NCI-H1105 (cell line): ENCODE measurements at places on chromosomes 12 and 14.

GRCh38 chr12:27330846-27331245 is 1.8 kb upstream of the BMAL2 start:
- DNase-seq, result no peak

DNA sequence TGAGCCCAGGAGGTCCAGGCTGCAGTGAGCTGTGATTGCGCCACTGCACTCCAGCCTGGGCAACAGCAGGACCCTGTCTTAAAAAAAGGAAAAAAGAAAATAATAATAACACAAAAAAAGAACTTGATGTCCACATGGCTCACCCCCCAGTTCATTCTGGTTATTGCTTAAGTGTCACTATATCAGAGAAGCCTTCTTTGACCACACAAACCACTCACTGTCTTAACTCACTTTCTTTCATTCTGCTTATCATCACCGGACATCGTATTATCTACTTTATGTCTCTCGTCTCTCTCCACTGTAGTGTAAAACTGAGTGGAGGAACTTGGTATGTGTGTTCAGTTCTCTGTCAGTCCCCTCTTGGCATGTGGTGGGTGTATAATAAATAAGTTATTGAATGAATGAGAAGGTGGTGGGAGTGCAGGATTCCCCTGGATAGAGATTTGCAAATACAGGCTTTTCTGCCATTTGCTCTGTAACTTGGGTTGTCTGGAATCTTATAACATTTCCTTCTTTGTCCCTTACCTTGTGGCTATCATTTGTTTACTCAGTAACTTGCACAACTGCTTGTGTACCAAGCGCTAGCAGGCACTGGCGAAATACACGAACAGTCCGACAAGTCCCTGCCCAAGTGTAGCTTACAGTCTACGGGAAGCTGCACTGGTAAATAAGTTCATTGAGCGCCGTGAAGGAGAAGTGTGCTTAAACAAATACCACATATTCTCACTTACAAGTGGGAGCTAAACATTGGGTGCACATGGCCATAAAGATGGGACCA is 86.6 kb upstream of the TRAF3 start:
- DNase-seq, result no peak

- DNase-seq, result no peak
These were observed 95.3 kb downstream of the BCAT1 start for GRCh38 chr12:24853588-24853987.

DNA sequence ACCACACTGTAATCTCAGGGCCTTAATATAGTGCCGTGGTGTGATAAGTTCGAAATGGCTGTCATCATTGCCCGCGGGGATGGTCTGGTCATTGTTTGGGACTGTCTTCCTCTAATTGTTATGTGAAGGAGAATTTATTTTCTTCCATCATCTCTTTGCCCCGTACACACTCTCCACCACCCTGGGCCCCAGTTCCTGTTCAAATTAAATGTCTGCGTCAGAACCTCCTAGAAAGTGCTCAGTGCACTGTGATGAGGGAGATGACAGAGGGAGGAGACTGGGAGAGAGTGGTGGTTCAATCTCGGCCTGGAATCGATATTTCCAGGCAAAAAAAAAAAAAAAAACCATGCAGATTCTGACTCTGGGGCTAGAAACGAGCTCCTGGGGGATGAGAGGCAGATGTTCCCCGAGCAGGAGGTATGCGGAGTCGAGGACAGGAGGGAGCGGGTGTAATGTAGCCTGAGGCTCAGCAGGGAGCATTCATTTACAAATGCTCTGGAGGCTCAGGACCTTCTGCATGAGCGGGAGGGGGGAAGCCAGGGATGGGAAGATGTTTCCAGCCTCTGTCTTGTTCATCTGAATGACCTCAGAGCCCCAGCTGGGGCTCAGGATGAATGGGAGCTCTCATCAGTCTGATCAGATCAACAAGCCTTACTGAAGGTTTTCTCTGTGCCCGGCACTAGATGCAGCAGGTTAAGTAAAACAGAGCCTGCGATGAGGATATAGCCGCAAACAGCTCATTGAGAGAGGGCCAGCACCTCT is 219.5 kb downstream of the TBX5 start:
- no peak for DNase-seq

DNA sequence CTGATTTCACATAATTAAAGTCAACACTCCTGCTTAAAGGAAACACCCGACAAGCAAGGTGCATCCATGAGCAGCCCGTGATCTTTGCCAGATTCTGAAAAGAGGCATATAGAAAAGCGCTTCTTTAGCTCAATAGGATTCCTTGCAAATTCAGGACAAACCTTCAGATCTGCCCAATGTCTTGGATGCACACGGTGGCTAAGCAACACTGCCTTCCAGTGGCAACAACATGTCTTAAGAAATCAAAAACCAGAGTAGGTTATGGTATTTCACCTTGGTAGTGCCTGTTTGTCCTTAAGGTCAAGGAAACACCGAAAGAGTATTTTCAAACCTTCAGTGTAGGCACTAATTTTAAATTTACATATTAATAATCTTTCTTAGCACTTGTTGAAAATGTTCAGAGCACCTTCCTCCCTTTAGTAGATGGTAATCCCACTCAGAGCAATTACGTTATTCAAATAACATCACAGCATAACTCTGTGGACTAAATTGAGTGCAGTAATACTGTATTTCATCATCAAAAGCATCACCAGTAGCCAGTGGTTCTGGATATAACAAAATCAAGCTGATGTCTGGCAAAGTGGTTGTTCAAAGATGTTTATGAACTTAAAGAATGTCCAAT is 58.0 kb upstream of the CDKN3 start:
- DNase-seq, result no peak

- no peak for DNase-seq
These were observed 7.7 kb downstream of the GATC start for GRCh38 chr12:120453977-120454376.

GRCh38 chr14:71372411-71372838 is 465.2 kb downstream of the PCNX1 start:
- no peak for DNase-seq

- no peak for DNase-seq
These were observed 12.2 kb downstream of the SYCP3 start for GRCh38 chr12:101727098-101727497.

GRCh38 chr14:24815543-24815942 is 181.6 kb upstream of the GZMB start:
- DNase-seq, result no peak

- DNase-seq, result no peak
These were observed 2.0 kb downstream of the WNT5B start for GRCh38 chr12:1630827-1631591.

GRCh38 chr12:41120211-41120610 is 67.9 kb upstream of the PDZRN4 start:
- DNase-seq, result peak; percentile 76

DNA sequence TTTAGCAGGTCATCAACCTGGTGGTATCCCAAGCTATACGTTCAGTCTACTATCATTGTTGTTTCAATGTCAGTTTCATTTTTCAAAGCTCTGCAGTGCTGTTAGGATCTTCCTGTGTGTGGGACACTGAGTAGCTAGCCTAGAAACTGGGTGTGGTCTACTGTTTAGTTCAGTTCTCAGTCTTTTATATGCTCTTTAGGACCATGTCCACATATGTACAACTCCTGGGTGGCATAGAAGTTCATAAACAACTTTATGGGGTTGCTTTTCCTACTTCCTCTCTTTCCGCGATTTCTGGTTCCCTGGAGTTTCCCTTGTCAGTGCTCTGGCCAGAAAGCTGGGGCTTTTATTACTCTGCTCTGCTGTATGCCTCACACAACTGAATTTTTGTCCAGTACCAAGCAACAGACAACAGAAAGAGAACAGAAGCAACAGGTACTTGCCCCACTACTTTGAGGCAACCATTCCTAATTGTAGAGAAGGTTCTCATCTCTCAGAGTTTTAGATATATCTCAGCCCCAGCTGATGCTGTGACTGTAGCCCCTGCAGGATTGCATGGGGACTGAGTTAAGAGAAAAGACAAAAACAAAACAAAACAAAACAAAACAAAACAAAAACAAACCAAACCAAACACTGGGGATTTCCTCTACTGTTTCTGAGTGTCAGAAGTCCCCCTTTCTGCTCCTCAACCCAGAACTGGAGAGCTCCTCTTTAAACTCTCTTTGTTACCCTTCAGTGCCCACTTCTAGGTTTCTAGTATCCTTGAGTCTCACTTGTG is 30.3 kb downstream of the MIS18BP1 start:
- no peak for DNase-seq

DNA sequence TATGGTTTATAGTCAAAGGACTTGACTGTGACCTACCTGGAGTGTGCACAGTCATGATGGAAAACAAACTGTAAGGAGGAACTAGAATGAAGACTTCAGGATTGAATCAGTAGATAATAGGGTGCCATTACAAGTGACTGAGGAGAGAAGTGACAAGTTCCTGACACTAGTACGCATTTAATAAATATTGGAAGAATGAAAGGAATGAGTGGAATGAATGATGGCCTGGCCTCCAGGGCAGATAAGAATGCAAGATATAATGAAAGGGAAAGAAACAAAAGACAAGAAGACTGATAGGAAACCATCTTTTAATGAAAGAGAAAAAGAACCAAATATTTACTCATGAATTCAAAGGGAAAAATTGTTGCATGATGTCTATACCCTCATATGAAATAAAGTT is 44.7 kb upstream of the NEDD1 start:
- DNase-seq, result no peak

DNA sequence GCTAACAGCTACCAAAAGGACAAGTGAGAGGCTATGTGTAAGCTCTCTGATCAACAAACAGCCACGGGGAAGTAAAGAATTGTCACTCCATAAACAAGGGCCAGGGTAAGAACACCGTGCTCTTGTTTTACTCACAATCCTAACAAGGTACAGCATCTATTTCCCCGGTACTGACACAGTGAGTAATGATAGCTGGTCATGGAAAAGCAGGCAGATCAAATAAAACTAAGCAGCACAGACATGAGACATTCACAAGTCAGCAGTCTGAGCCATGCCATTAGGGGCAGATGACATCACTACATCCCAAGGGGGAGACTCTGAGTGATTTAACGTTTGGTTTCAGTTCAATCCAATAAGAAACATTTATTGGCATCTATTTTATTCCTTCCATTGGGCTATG is 54.4 kb downstream of the ARL6IP4 start:
- DNase-seq, result no peak

GRCh38 chr12:95590775-95591174 is 39.5 kb upstream of the USP44 start:
- no peak for DNase-seq

DNA sequence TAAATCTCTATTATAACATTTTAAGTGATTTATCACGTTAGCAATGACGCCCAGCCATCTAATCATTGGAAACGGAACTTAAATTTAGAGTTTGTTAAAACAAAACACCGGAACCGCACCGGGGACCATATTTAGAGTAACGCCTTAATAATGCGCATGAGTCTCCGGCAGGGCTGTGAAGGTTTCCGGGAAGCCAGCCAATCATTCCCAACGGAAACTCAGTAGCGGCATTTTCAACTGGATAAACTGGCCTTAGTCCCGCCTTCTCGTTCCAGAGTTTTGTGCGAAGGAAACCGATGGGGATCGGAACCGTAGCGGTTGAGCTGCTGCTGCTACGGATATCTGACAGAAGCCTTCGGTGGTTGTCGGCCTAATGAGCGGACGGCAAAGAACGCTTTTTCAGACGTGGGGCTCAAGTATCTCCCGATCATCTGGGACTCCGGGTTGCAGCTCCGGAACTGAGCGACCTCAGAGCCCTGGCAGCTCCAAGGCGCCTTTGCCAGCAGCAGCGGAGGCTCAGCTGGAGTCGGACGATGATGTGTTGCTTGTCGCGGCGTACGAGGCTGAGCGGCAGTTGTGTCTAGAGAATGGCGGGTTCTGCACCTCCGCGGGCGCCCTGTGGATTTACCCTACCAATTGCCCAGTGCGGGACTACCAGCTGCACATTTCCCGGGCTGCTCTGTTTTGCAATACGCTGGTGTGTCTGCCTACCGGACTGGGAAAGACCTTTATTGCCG is at the start of gene FANCM:
Gene FANCM (plus strand): TSS at position 272 of the 737 bp plus-strand sequence. CDS start 102 bp downstream, at position 374.
- DNase-seq, result peak; percentile 97

- no peak for DNase-seq
These were observed 117.3 kb downstream of the GPR135 start for GRCh38 chr14:59347915-59348314.

- DNase-seq, result peak; percentile 64
These were observed at the start of gene SLC8A3 for GRCh38 chr14:70188659-70189455. SLC8A3 (minus strand) TSS chr14:70188951; CDS start chr14:70168422, 20,529 bp downstream.

- DNase-seq, result no peak
These were observed 87.7 kb downstream of the DHRS2 start for GRCh38 chr14:23723911-23724310.

DNA sequence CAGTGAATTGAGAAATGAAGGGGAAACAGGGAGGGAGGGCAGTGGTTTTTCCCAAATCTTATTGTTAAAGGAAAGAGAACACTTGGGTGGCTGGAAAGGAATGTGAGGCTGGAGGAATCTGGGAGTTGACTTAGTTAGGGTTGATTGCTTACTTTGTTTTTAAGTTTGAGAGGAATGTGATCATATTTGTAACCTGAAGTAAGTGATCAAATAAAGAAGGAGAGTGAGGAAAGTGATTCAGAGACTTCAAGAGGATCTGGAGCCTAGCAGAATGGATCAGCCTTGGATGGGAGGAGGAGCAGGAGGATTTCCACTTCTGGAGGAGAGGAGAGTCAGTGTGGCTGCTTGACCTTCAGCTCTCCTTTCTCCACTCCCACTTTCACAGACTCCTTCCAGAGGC is 6.0 kb upstream of the LRP6 start:
- DNase-seq, result no peak

GRCh38 chr14:52081964-52082363 is 13.1 kb upstream of the NID2 start:
- DNase-seq, result no peak

DNA sequence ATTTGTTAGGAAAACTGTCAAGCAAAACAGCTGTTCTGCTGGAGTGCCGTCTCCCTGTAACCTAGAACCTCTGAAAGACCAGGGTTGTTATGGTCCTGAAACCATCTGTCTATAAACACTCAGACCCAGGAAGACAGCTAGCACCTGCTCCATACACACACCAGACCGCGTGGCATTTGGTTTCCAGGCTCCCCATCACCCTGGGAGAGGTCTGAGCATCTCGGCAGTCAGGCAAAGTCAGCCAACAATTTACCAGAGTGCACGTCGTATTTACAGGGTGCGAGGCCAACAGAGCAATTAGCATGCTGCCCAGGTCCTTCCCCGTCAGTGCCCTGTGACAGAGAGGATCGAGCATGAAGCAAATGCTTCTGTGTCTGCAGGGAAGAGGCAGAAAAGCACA is 272.5 kb downstream of the SLC15A4 start:
- DNase-seq, result peak; percentile 83

DNA sequence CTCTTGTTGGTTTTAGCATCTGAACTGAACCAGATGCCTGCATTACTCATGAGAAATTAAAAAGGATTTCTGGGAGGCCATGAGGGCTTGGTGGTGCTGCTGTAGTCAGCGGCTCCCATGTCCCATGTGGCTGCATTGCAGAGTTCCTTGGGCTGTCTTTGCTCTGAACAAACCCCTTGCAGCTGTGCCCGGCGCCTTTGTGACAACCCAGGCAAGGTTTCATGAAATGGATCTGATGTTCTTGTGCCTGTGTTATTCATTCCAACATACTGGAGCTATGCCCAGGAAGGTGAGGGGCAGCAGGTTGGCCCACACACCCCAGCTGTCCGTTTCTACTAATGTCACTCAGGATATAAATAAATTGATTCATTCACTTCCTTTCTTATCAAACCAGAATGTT is 40.8 kb downstream of the TGFB3 start:
- DNase-seq, result no peak
